ENCODE measurements at places on chromosomes 5 and 9.

- DNase-seq, result no peak
Observed at GRCh38 chr5:32172923-32173266, 1.2 kb downstream of the GOLPH3 start.

GRCh38 chr5:55066277-55066676, 36.2 kb upstream of the GZMA start:
- no peak for DNase-seq

- no peak for DNase-seq
Observed at GRCh38 chr9:102069969-102070368, 331.5 kb upstream of the GRIN3A start.

GRCh38 chr5:27511061-27511460, 472.7 kb upstream of the CDH9 start:
- DNase-seq, result no peak

DNA sequence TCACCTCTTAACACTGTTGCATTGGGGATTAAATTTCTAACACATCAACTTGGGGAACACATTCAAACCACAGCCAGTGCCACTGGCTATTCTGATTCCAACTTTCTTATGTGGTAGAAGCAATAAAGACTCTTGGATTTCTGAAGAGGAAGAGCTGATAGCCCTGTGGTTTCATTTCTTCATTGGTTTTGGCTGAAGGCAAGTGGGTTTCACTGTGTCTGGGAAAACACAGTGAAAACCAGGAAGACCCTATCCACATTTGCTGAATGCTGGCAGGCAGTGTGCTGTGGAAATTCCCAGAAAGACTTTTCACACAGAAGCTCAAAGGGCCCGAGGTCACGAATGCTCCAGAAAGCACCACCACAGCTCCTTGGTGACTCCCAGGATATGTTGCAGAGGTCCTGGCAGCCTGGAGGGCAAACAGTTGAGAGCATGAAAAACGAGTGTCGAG, 67.1 kb downstream of the DAPK1 start:
- DNase-seq, result no peak

GRCh38 chr5:91434348-91434747, 51.2 kb upstream of the ARRDC3 start:
- no peak for DNase-seq
